Activated T-cell treated with anti-CD3 and anti-CD28 coated beads, Interleukin-2, amount 50 U/mL, for 72 hours (primary cell): ENCODE measurements at places on chromosomes 4 and X. TPM values are rescaled to one million over a fixed set of nuclear protein-coding genes. Genes with fewer than 3 reads are reported as not detected.

KIT gene
- total RNA-seq, result 0.22 TPM

GRCh38 chr4:79922011-79922410, 151.0 kb downstream of the ANTXR2 start:
- DNase-seq, result no peak

DNA sequence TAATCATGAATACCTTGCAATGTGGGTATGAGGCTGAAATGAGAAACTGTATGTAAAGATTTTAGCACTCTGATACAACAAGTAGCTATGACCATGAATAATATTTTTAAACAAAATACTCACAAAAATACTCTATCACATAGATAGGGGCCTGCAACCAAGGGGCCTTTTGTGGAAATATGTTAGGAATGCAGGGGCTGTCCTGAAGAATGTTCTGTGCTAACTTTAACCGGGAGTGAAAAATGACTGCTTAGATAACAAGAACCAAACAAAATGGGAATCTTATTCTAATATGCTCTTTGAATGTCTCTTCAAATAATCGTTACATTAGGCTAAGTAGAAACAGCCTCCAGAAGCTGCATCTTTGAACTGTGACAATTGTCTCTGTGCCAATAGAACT, 37.9 kb upstream of the GYPA start:
- DNase-seq, result no peak

CASK gene
- total RNA-seq, result 36.3 TPM

MAOB gene
- 0.30 TPM for total RNA-seq

GRCh38 chr4:10253765-10254164, 137.2 kb upstream of the WDR1 start:
- no peak for DNase-seq

SPANXN5 gene
- not detected for total RNA-seq

GRCh38 chrX:134206221-134206620, 30.8 kb upstream of the CCDC160 start:
- DNase-seq, result no peak

GRCh38 chr4:140851804-140852203, 95.6 kb upstream of the TBC1D9 start:
- DNase-seq, result no peak

- no peak for DNase-seq
Measured at GRCh38 chr4:106806158-106806797, 229.8 kb downstream of the DKK2 start.

GRCh38 chr4:87151730-87152129, 68.7 kb downstream of the KLHL8 start:
- no peak for DNase-seq

DNA sequence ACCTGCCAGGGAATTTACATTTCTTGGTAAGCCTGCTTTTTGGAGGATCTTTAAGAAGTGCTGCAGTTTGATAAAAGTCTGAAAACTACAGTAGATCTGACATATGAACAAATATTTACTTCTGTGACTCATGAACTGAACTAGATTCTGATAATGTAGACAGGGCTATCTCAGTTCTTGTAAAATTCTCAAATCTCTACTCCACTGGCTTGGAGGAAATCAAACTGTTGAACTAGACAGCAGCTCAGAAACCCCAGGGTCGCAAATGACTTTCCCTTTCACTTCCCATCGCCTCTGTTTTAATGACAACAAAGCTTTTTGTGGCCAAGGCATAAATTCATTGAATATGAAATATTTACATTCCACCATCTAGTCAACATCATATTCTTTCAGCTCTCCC, 15.4 kb upstream of the OCIAD1 start:
- no peak for DNase-seq

CCSER1 gene
- not detected for total RNA-seq

IDS gene
- total RNA-seq, result 64.6 TPM

DNA sequence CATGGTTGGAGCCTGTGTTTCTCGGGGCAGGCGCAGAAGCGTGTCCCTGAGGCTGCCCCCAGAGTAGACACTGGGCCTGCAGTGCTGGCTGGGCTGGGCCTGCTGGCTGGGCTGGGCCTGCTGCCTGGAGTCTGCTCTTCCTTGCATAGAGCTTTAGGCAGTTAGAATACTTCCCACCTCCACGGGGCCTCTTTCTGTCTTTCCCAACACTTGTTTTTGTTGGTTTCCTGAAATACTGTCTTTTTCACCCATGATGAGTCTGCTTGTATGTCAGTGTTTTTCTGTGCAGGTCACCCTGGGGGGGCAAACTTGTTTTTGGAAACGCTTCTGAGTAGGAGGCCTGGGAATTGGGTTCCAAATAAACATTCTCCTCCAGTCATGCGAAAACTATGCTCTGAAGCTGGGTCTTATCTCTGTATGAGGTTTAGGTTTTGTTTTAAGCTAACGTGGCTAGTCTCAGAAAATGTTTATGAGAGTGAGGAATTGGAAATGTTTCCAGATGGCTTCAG, 32.2 kb downstream of the TRMT44 start:
- no peak for DNase-seq

DNA sequence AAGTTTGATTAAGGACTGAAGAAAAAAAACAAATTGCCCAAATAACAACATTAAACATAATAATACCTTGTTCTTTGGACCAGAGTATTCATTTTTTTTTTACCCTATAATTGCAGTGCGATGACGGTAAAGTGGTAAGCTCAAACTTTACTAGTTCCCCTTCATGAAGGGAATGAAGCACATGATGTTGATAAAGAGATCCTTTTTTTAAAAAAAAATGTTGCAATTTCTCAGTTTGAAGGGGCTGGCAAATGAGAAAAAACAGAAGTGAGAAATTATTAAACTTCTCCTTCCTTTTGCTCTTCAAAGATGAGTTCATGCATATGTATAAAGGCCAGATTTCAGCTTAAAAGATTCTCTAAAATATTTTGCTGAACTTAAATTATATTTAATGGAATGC, 231.7 kb downstream of the C4orf33 start:
- no peak for DNase-seq

GRCh38 chrX:112687189-112687691, 7.5 kb upstream of the LHFPL1 start:
- no peak for DNase-seq

MMRN1 gene
- not detected for total RNA-seq

DNA sequence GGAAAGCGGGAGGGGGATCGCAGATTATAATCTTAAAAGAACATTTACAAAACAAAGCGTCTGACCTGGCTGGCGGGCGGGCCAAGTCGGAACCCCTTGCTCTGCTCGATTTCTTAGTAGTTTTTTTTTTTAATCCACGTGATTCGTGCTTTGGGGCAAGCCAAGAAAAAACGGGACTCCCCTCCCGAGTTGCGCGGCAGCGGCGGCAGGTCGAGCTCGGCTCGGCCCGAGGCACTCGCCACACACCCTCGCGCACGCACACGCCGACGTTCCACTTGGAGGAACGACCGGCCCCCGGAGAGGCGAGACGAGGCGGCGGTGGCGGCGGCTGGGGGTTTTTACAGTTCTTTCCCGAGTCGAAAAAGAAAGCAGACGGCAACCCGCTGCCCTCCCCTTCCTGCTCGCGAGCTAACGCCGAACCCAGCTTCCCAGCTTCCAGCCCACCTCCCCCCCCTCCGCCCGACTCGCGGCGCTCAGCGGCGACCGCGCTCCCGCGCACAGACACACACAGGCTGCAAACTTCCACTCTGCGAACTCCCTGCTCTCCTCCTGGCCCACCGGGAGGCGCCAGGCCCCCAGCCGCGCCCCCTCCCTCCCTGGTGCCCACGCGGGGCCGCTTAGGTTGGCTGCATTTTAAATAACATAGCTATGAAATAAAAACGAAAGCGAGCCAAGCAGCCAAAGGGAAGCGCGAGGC, 1.2 kb downstream of the BCOR start:
- peak; percentile 68 for DNase-seq

GRCh38 chr4:88846206-88846790, 148.7 kb upstream of the NAP1L5 start:
- no peak for DNase-seq

DNA sequence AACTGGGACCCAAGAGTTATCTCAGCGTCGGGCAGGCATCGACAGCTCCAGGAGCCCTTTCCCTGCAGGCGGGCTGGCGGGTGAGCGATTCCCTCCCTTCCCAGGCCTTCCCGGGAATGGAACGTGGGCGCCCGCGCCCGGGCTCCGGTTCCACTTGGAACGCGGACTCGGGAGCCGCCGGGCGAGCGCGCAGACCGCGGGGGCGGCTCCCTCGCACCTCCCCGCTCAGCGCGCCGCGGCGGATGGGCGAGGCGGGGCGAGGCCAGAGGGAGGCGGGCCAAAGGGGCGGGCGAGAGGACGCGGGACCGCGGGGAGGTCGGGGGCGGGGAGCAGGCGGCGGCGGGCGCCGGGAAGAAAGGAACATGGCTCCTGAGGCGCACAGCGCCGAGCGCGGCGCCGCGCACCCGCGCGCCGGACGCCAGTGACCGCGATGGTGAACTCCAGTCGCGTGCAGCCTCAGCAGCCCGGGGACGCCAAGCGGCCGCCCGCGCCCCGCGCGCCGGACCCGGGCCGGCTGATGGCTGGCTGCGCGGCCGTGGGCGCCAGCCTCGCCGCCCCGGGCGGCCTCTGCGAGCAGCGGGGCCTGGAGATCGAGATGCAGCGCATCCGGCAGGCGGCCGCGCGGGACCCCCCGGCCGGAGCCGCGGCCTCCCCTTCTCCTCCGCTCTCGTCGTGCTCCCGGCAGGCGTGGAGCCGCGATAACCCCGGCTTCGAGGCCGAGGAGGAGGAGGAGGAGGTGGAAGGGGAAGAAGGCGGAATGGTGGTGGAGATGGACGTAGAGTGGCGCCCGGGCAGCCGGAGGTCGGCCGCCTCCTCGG, at the start of gene PKD2:
TSS of gene PKD2 (plus strand) at position 332 of the 818 bp plus-strand sequence. CDS start at position 431, 99 bp downstream.
- DNase-seq, result peak; percentile 86

GPR101 gene
- 0.25 TPM for total RNA-seq

S100G gene
- not detected for total RNA-seq

PPP4R3C gene
- total RNA-seq, result not detected

HSPA4L gene
- total RNA-seq, result 2.2 TPM

DTHD1 gene
- total RNA-seq, result 13.5 TPM

KIF4A gene
- total RNA-seq, result 26.4 TPM

DNA sequence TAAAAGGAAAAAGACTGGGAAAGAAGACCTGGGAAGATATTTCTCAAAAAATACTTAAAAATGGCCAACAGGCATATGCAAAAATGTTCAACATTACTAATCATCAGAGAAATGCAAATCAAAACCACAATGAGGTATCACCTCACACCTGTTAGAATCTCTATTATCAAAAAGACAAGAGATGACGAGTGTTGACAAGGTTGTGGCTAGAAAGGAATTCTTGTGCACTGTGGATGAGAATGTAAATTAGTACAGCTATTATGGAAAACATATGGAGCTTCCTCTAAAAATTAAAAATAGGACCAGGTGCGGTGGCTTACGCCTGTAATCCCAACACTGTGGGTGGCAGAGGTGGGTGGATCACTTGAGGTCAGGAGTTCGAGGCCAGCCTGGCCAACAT, 50.0 kb downstream of the C4orf46 start:
- no peak for DNase-seq

GRCh38 chr4:147362938-147363337, 118.0 kb upstream of the EDNRA start:
- no peak for DNase-seq

GRCh38 chrX:101359966-101360365, 11.4 kb upstream of the TIMM8A start:
- no peak for DNase-seq

SLC6A14 gene
- not detected for total RNA-seq

DNA sequence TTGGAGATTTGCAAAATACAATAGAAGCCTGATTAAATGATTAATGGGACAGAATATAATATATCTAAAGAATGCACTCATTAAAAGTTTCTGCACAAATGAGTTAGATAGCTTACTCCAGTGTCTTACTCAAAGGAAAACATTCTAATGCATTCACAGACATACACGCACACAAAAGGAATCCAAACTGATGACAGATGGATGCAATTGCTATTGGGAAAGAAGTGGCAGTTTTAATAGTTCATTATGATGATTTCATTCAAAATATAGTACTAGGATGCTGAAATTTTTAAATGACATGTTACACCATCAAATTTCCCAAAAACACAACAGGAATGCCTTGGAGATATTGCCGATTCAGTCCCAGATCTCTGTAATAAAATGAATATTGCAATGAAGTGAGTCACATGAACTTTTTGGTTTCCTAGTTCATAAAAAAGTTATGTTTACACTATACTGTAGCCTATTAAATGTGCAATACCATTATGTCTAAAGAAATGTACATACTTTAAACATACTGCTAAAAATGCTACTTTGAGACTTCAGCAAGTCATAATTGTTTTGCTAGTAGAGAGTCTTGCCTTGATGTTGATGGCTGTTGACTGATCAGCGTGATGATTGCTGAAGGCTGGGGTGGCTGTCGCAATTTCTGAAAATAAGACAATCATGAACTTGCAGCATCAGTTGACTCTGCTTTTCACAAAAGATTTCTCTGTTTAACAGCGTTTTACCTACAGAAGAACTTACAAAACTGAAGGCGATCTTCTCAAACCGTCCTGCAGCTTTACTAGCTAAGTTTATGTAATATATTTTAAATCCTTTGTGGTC, 45.6 kb downstream of the BBS12 start:
- no peak for DNase-seq

DNA sequence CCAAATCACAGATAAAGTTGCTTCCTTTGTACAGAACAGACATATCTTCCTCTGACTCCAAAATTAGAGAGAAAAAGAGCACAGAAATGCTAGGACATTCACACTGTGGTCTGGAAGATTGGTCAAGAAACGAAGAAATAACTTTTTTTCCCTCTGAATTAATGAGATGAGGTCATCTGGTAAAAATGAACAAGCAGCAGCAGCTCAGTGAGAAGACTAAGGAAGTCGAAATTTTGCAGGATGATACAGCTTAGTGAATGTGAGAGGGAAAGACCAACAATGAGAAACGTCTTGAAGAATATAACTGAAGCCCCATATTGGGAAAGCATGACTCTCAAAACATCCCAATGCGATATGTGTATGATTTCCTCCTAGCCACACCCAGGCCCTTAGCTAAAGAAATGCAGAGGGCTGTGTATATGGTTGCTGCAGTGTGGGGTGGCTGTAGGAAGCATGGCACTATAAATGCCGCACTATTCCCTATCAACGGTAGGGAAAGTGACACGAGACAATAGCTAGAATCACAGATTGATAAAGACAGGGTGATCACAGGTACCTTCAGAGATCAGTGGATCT, 208.6 kb downstream of the VEGFC start:
- DNase-seq, result no peak

ZNF141 gene
- total RNA-seq, result 31.6 TPM

DNA sequence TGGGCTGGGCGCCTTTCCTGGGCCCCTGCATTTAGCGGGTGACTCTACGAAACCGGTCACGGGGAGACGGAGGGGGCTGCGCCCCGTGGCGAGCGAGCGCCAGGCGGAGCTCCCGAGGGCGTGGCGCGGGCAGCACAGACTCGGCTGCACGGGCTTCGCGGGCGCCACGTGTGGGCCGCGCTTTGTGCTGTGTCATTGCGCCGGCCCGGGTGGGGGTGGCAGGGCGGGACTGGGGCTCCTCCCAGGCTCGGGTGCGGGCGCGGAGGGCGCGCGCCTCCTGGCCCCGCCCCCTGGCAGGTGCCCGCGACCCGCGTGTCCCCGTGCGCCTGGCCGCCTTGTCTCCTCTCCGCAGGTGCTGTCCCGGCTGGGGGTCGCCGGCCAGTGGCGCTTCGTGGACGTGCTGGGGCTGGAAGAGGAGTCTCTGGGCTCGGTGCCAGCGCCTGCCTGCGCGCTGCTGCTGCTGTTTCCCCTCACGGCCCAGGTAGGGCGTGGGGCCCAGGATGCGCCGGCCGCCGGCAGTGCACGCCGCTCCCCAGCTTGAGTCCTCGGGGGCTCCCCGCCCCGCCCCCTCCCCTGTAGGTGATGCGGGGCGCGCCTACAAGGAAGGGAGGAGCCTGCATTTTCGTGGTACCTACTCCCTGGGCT, 651 bp downstream of the UCHL1 start:
- peak; percentile 43 for DNase-seq
